ENCODE measurements at places on chromosomes 4 and X.

DNA sequence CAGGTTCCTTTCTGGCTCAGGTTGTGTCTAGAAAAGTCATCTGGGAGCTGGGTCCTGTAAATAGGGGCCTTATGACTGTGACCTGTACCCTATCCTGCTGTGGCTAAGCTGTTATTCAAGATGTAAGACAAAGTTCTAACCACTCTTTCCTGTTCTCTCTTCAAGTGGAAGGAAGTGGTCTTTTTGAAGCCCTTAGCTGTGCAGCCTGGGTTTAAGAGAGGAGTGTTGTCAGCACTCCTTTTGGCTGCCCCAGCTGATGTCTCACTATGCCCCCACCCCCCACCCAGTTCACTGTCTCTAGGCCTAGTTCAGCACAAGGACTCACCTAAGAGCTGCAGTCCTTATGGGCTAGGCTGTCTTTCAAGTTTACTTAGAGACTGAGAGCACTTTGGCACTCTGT is 1069.5 kb downstream of the FAM133A start:
- DNase-seq, result no peak

DNA sequence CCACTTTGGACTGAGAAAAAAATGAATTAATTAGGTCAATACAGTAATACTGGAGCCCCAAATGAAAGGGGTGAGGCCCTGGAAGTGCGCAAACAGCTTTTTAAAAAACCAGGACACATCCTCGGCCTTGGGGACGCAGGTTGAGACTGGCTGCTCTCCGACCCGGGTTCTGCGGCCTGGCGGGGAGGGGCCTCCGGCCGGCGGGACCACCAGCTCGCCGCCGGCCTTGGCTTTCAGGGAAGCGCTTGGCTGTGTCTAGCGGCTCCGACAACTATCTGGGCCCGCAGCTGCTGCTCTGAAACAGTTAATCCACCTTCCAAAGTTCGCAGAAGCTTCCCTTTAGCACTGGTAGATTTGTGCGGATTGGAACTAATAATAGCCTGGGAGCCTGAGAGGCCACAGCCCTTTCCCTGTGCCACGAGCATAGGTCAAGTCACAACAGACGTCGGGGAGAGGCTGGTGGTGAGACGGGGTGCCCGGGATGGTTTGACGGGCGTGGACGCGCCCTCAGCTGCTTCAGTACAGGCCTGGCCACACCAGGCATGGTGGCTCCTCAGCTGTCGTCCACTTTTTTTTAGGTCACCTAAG is 1.1 kb upstream of the SEL1L3 start:
- no peak for DNase-seq

DNA sequence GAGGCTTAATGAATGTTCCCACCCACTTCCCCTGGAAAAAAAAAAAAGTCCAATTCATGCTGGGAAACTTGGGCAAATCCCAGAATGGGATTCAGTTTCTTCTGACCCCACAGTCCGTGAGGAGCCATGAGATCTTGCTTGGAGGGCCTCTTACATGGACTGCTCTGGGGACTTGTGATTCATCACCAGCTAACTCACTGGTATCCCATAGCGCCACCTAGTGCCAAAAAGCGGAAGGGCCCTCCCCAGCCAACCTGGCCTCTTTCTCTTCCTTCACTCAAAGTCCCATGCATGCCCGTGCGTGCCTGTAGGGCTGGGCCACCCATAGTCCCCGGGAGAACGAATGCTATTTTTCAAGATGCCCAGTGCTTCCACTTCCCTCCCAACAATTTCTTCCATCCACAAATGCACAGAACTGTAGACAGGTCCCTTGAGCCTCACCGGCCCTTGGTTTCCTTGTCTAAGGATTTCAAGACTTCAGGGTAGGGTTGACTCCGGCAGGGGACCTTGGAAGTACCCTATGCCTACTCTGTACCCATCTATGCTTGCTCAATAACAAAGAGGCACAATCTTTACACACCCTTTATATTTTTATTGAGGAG is 5.1 kb downstream of the RTL5 start:
- DNase-seq, result peak; percentile 87

DNA sequence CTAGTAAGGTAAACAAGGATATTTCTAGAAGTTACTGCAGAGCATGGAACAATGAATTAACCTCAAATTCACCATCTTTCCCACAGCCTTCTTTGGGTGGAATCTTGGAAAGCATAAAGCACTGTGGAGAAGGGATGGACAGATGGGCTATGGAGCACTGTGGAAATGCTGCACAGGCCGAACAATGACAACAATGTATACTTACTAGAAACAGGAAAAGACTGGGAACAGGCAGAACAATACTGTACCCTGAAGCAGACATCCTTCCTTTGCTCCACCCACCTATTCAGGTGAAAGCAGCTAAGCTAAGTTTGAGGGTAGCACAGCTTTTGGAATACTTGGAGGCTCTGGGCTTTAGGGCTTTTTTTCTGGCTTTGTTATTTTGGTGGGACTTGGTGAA is 250.6 kb upstream of the KLF8 start:
- DNase-seq, result no peak

DNA sequence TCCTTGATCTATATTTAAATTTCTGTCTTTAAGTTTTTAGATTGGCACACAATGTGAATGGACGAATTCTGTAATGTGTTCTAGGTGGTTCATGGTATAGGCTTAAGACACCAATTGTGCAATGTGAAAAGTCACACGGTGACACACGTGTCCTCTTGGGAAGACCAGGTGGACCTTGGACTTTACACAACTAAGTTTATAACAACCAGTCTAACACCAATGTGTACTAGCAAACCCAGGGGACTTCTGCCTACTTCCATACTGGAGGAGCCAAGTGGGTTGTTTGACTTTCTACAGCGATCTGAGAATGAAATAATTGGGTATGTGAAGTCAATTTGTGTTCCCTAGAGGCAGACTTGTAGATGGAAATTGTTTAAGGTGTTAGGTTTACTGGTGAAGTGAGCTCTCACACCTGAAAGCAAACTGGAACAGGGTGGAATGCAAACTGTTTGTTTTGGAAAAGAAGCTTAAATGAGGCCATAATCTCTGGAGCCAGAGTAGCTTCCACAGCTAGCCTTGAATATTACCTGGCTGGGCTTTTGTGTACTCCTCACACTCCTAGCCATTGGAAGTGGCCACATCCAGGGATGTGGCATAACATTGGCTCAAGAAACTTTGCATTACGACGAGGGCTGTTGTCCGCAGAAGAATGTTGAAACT is 45.9 kb upstream of the WDR1 start:
- no peak for DNase-seq

DNA sequence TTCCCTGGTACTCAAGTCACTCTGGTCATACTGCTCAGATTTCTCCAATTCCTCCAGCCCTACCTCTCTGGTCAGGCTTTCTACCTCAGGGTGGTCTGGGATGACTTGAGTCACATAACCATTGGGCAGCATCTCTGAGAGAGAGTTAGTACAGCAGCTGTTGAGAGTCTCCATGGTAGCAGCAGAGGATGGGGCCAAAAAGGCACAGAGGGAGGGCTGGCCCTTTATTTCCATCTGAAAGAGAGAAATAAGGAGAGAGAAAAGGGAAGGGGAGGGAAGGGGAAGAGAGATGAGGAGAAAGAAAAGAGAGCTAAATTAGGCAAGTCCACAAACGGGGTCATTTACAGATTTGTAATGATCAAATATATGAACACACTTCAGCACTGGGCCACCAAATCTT is 149.1 kb upstream of the ARHGEF9 start:
- DNase-seq, result no peak

DNA sequence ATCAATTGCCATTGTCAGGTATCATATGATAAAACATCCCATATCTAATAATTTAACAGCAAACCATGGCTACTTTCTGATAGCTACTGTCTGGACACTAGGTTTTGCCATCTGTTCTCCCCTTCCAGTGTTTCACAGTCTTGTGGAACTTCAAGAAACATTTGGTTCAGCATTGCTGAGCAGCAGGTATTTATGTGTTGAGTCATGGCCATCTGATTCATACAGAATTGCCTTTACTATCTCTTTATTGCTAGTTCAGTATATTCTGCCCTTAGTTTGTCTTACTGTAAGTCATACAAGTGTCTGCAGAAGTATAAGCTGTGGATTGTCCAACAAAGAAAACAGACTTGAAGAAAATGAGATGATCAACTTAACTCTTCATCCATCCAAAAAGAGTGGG is 7.0 kb downstream of the NPY5R start:
- DNase-seq, result no peak

DNA sequence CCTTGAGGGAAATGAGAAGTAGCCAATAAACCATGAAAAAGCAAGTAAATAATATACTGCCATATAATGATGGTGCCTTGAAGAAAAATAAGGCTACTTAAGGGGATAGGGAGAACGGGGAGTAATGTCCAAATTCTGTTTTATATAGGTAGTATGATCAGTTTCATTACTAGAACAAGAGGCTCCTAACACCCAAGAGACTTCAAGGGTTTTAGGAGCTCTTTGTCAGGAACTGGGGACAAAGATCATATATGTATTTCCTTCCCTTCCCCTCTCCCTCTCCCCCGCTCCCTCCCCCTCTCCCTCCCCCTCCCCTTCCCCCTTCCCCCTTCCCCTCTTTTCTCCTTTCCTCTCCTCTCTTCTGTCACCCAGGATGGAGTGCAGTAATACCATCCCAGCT is 127.3 kb downstream of the PTPN13 start:
- DNase-seq, result no peak

DNA sequence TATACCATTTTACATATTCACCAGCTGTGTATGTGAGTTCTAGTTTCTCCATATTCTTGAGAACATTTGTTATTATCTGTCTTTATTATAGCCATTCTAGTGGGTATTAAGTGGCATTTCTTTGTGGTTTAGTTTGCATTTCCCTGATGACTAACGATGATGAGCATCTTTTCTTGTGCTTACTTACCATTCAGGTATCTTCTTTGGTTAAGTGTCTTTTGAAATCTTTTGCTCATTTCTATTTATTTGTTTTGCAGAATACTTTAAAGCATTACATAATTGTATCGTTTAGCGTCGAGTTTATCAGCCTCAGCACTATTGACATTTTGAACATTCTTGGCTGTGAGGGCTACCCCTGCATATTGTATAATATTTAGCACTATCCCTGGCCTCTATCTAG is 85.4 kb downstream of the FRMPD4 start:
- DNase-seq, result no peak

- DNase-seq, result no peak
Measured at GRCh38 chr4:23906839-23907238, 17.0 kb upstream of the PPARGC1A start.

GRCh38 chr4:185998791-185999190 is 70.2 kb upstream of the TLR3 start:
- DNase-seq, result no peak

DNA sequence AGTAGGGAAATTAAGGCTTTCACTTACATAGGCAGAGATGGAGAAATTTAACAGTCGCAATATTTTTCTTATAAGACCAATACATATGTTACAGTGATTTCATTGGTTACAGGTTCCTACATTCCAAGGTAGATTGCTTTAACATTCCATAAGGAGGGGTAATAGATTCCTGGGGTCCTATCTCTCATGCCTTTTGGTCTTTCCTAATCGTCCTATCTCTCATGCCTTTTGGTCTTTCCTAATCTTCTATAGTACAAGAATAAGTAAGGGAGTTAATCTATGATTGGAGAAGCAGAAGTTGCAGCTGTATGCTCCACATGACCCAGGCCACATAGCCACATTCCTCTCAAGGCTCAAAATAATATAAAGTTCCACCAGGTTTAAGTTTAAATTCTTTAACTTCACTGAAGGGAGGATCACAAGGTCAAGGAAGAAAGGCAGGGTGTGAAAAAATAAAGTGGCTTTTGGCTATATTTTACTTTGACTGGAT is 285.0 kb upstream of the BOD1L1 start:
- no peak for DNase-seq

GRCh38 chr4:171629737-171630136 is 183.5 kb upstream of the GALNTL6 start:
- no peak for DNase-seq

- no peak for DNase-seq
Measured at GRCh38 chr4:84325625-84326024, 173.5 kb downstream of the NKX6-1 start.

- no peak for DNase-seq
Measured at GRCh38 chrX:7083021-7083420, 64.5 kb upstream of the STS start.

DNA sequence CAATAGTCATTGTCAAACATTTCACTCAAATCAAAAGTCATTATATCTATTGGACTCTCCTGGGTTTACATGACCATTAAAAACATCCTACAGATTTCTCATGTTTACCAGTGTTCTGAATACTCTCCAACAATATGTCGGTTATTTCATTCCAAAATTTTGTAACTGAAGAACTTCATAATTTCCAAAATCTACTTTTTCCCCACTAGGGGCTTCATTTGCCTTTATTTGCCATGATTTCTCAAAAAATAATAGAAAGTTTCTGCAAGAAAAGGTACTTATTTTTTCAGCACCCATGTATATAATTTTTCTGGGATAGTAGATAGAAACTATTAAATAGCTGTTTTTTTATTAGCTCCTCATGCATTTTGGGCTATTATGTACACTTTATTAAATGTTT is 49.0 kb downstream of the PRDM5 start:
- no peak for DNase-seq

DNA sequence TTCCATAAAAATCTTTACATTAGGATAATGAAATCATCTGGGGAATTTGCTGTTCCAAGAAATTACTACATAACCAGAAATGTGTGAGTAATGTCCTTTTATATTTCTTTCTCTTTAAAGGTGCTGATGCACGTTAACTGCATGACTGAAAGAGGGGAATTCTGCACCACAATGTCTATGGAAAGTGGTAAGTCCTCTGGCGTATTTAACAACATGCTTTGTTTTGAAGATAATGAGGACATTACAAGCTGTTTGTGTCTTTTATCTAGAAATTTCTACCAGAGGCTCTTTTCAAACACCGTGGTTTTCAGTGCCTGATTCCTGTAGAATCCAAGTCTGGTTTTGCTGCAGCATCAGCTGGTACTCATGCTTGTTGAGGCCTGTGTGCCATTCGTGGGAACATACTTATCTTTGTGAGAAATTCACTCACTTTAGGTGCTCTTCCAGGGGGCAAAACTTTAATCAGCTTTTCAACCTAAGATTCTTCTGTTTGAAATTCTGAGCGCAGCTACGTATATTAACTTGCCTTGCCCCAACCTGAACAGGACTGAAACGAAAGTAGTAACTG is 257.2 kb downstream of the PDHA2 start:
- no peak for DNase-seq

DNA sequence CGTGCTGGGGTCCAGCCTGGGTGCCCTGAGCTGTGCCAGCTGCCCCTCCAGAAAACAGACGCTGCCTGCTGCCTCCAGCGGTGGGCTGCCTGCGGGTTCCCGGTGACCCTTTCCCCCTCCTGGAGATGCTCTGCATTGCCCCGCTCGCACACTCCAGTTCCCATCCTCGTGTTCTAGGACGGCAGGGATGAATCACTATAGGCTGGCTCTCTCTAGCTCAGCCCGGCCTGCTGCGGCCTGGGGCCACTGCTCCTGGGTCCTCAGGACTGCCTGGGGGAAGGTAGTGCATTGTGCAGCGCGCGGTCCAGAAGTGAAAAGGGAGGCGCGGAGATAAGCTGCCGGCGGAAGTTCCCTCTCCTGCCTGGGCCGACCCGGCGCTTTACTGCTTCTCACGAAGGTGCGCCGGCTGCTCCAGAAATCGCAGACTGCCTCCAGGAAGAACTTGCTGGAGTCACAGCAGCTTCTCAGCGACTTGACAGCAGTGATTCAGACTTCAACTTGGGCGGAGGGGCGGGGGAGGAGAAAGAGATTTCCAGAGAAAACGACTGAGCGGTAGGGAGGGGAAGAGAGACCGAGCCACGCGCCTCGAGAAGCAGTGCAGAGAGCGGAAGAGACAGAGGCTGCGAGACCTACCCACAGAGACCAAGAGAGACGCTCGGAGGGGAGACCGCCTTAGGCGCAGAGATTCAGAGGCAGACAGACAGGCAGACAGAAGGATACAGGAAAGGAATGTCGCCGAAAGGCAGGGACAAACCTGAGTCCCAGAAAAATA is 6.7 kb upstream of the MSX1 start:
- no peak for DNase-seq

- DNase-seq, result no peak
Measured at GRCh38 chr4:35963974-35964515, 280.3 kb downstream of the ARAP2 start.
